ENCODE measurements at places on chromosomes 6 and 20.

- DNase-seq, result no peak
These were observed 20.0 kb upstream of the MPC1 start for GRCh38 chr6:166402582-166403277.

- DNase-seq, result no peak
These were observed 49.4 kb upstream of the CD83 start for GRCh38 chr6:14068133-14068532.

DNA sequence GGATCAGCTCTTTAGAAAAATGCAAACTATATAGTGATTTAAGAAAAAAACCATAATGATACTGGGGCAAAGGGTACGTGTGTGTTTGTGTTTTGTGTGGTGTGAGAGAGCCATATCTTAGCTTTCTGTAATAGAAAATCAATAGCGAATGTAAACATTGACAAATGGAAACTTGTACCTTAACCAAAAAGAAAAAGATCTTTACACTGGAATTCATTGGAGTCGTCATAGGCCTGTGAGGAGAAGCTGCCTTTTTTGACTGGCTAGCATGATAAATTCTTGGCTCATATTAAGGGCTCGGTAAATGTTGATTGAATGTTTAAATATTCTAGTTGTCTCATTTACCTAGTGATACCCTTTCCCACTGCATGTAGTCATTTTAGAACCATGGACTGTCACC is 161.8 kb upstream of the ASCC3 start:
- DNase-seq, result no peak

DNA sequence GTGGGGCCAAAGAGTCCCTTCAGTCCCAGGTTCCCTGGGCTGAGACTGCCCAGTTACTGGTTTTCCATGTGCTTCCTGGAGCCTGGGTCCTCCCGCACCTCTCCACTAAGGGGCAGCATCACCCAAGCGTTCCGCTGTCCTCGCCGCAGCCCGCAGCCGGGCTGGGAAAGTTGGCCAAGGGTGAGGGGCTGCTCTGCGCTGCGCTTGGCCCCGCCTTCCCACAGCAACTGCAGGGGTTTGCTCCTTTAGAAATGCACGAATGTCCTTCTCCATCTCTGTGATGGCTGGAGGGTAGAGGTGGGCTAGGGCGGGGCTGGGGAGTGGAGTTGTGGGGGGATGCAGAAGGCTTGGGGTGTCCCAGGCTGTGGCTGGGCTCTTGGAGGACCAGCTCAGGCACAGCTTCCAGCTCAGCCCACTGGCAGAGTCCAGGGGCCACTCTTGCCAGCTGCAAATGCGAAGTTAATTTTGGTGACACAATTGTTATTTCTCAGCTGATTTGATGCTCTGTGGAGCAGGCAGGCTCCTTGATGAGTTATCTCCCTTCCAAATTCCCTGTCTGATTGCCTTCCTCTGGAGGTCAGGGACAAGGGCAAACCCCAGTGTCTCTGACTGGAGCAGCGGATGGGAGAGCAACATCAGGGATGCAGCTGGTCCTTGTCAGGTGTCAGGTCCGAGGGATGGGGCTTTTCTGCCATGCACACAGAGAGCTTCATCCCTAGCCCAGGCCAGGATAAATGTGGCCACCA is 63.2 kb downstream of the NOL4L start:
- DNase-seq, result peak; percentile 74

DNA sequence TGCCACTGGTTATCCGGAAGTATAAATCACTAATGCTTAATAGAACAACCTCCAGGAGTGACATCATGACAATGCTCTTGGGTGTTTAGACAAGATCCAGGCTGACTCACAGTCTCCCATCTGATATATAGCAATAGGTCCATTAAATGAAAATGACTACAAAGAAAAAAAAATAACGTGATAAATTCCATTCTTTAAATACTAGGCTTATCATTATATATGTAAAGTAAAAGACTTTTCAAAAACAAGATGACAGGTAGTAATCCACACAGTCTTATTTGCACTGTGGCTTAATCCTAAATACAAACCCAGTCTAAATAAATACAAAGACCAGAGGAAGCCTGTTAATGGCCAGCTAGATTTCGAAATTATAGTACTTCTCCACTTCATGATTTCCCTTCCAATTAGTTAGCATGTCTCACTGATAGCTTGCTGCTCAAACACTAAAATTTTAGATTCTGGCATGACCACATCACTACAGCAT is 149.1 kb upstream of the BEND3 start:
- no peak for DNase-seq

GRCh38 chr6:97939440-97940168 is 656.6 kb upstream of the MMS22L start:
- DNase-seq, result no peak

DNA sequence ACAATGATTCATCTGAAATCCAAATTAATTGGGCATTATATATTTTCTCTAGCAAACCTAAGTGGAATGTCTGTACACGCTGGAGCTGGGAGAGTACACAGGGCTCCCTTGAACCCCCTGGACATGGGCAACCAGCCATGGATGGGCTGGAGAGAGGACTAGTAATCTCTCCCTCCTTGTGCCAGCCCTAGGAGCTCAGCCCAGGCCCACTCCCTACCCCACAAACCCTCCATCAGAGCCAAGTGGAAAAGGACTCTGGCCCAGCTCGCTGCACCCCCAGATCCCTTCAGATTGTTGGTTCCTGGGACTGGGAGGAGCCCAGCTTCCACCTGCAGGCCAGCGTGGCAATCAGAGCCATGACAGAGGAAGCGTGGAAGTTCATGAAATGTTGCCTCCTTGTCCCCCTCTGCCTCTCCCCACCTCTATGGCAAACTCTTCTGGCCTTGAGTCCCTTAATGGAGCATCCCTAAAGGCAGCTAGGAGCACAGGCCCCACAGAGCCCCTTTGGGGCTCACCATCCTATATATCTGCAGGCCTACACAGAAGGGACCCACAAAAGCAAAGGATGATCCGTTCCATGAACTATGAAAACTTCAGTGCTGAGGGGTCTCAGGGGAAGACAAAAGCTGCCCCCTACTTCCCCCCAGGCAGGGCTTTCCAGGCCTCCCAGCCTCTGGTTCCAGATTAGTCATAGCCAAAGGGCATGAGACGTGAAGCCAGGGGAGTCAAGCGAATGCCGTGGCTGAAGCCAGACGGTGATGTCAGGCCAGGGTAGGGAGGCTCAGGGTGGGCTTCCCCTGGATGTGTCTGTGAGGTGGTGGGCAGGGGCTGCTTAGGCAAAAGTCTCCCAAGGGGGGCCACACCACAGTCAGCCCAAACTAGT is 126.4 kb upstream of the MAFB start:
- DNase-seq, result no peak

DNA sequence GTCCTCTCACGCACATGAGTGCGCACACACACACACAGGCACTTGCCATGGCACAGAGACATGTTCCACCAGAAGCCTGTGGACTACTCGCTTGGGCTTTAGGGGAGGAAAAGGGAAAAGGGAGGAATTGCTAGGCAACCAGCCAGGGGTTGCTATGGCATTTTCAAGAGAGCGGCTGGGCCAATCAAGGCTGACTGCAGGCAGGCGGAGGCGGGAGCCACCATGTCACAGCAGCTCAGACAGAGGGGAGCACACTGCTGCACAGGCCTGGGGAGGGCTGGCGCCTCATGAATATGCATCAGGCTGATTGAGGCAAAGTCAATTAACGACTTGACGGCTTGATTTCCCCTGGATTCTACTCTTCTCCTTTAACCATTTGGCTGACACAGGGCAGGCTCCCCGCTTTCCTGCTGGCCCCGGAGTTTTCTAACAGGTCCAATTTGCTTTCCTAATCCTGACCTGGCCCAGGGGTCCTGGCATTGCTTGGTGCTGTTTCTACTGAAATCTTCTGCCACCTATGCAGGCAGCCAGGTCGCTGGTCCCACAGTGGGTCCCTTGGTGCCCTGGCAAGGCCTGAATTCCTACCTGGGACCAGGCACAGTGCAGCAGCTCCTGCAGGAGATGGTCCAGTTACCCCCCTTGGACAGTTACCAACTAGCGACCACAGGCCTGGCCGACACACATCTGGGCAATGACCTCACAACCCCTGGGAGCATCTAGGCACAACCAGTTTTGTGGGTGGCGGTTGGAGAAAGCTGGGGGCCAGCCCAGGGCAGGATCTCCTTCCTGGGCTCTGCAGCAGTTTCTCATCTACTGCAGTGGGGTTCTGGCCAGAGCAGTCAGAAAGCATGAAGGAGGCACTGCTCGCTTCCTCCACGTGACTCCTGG is 52.1 kb downstream of the YTHDF1 start:
- no peak for DNase-seq

- no peak for DNase-seq
These were observed 34.0 kb downstream of the ZC3H12D start for GRCh38 chr6:149450679-149451375.

Measured in CD4-positive, alpha-beta T cell treated with Interleukin-12 subunit alpha and Interleukin-12 subunit beta, for 1 hour (primary cell).